ENCODE measurements at places on chromosomes 4 and X.

DNA sequence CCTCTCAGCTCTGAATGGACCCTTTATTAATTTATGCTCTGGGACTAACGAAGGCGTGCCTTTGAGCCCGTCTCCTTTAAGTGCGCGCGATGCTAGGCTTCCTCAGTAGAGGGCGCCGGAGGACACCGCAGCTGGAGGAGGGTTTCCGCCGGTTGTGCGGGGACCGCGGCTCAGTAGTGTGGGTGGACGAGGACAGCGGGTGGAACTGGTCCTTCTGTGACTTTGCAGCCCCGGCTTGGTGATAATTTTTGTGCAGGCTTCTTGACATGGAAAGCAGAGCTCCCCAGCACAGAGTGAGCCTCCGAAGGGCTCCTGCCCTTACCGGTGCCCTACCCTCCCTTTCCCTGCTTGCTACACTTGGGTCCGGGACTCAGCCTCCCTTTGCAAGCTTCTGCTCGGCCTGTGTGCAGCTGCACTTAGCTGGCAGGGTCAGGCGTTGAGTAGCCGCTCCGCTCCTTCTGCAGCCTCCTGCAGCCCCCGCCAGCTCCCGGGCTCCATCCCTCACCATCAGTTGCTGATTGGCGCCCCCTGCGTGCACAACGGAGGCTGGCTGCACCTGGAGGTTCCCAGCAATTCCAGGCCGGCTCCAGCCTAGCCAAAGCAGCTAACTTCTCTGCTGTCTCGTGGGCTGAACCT lies 26.8 kb upstream of the BOD1L1 start:
- peak; percentile 90 for DNase-seq

- no peak for DNase-seq
Observed at GRCh38 chr4:182213004-182213403, 30.2 kb upstream of the TENM3 start.

GRCh38 chr4:125666635-125667034 lies 351.9 kb downstream of the FAT4 start:
- no peak for DNase-seq

GRCh38 chrX:153474718-153475117 lies 4.3 kb upstream of the HAUS7 start:
- peak; percentile 84 for DNase-seq

- no peak for DNase-seq
Observed at GRCh38 chrX:56994375-56995270, 718 bp downstream of the SPIN3 start.

GRCh38 chrX:131802836-131803626 lies 220.1 kb upstream of the STK26 start:
- DNase-seq = no peak
